ENCODE measurements at places on chromosomes 4 and X.

DNA sequence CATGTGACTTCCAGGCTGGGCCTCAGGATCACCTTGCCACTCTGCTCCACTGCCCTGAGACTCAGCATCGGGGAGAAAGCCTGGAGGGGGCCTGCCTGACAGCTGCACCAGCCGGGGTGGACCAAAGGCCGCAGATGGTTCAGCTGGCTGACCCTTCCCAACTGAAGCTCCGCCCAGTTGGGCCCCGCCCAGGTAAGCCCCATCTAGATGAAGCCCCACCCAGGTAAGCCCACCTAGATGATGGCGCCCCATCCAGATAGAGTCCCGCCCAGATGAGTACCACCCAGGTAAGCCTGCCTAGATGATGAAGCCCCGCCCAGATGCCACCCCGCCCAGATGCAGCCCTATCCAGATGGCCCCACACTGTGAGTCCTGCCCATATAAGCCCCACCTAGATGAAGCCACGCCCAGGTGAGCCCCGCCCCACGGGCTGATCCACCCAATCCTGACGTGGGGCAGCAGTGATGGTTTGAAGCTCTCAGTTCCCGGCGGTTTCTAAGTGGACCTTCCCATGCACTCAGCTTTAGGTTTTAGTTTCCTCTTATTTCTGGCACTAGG is 10.0 kb downstream of the ZFYVE28 start:
- ATAC-seq: no peak

- ATAC-seq: peak; percentile 44
Observed at GRCh38 chr4:89752932-89753598, 83.9 kb downstream of the SNCA start.

DNA sequence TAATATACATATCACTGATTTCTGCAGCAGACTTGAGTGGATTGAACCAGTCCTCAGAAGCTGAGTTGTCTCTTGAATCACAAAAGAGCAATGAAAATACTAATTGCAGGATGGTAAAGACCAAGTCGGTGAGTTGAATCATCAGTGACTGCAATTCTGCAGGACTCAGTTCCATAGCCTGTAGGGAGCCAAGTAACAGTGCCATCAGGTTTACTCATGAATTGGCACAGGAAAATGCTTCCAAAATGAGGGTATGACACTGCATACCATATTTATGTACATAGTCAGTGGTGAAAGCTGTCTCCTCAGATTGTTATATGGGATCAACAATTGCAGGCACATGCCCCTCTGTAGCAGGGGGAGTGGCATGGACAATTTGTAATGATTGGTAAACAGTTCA is 192.8 kb downstream of the CCNG2 start:
- ATAC-seq: no peak

GRCh38 chr4:2305766-2306501 is 44.0 kb upstream of the MXD4 start:
- no peak for ATAC-seq

- ATAC-seq: no peak
Observed at GRCh38 chr4:26885912-26886274, 25.3 kb downstream of the STIM2 start.

DNA sequence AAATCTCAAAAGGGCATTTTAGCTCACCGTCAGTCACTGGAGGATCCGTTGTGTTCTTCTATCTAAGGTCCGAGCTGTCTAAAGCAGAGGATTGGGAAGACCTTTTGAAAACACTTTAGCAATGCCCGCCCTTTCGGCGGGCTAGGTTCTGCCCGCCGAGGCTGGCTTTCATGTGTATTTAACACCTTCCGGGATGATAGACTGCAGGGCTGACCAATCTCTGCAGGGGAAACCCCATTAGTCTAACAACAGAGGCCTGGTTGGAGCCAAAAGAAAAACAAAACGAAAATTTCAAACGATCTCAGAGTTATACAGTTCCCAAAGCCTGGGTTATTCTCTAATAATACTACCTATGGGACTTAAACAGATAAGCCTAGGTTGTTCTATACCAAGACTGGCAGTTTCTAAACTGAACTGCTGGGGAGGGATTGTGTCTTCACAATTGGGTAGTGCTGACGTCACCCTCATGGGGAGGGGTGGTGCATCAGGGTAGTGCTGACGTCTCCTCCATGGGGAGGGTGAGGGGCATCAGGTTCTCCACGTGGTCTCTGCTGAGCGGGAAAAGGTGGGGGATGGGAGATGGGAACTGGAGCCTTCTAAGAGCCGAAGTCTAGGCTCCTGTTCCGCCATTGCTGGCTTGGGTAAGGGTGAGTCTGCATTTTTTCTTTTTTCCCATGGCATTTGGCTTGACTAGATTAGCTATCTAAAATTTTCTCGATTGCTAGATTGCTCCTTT is 14.8 kb upstream of the CUL4B start:
- no peak for ATAC-seq

Data from gastroesophageal sphincter (tissue), 4 donors.